ENCODE measurements at places on chromosomes 11 and 22. TPM values are rescaled to one million over a fixed set of nuclear protein-coding genes. Genes with fewer than 3 reads are reported as not detected.

The GAS2 gene
- total RNA-seq, result 1.8 TPM

The BCO2 gene
- total RNA-seq, result 0.42 TPM

The OR51B5 gene
- not detected for total RNA-seq

The RAB36 gene
- total RNA-seq, result 0.42 TPM

The CLTCL1 gene
- 7.3 TPM for total RNA-seq

Data from SJSA1 (cell line).